ENCODE measurements at places on chromosomes 16 and 17.

DNA sequence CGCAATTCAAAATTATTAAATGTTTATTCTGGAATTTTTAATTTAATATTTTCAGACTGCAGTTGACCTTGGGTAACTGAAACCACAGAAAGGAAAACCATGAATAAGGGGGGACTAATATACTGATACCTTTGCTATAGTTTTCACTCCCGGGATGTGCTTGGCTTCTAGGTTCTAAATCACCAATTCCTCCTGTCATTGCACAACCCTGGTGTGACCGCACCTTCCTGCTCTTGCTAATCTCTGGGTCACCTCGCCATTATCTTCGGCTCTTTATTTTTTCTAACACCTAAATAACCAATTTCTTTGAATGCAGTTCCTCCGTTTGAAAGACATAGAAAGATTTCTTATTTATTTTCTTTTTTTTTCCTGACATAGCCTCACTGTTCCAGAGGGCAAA is 634.5 kb upstream of the GOT2 start:
- no peak for DNase-seq

GRCh38 chr17:73632513-73632912 is 11.7 kb downstream of the SDK2 start:
- DNase-seq: no peak

DNA sequence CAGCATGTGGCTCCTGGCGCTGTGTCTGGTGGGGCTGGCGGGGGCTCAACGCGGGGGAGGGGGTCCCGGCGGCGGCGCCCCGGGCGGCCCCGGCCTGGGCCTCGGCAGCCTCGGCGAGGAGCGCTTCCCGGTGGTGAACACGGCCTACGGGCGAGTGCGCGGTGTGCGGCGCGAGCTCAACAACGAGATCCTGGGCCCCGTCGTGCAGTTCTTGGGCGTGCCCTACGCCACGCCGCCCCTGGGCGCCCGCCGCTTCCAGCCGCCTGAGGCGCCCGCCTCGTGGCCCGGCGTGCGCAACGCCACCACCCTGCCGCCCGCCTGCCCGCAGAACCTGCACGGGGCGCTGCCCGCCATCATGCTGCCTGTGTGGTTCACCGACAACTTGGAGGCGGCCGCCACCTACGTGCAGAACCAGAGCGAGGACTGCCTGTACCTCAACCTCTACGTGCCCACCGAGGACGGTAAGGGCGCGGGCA is 645 bp downstream of the NLGN2 start:
- no peak for DNase-seq

- no peak for DNase-seq
Observed at GRCh38 chr17:29734640-29735039, 111.9 kb upstream of the CORO6 start.

DNA sequence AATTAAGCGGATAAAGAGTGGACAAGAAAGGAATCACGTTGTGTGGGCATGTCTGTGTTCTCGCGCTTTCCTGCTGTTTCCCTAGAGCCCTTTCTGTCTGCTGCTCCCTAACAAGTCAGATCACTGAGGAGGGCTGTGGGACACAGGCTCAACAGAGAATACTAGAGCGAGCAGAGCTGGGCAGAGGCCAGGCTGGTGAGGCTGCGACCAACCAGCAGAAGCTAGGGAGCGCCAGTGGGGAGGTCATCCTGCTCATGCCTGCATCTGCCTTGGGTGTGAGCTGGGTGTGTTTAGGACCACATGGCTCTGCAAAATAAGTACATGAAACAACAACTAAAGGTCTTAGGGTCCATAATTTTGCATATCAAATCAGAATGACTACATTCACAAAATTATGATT is 11.5 kb upstream of the FOXJ1 start:
- no peak for DNase-seq

Measured in effector memory CD4-positive, alpha-beta T cell (primary cell).